HEK293T (cell line): ENCODE measurements at places on chromosomes 4 and X.

- DNase-seq = no peak
Observed at GRCh38 chr4:39682138-39682537, 15.8 kb upstream of the UBE2K start.

DNA sequence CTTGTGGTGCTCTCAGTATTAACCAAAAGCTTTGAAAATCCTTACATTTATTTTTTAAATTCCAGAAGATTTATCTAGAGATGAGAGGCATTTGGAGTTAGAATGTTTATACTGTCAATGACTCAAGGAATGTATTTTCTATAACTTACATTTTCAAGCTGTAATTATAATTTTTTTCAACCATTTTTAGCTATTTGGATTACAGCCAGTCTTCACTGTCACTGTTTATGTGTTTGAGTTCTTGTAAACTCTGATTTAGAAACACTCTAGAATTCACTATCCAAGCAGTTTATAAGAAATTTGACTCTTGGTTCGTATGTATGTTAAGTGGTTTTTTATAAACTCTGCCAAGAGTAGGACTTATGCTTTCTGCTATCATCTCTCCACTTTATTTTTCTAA, 36.7 kb upstream of the GUCY1A1 start:
- DNase-seq = no peak

DNA sequence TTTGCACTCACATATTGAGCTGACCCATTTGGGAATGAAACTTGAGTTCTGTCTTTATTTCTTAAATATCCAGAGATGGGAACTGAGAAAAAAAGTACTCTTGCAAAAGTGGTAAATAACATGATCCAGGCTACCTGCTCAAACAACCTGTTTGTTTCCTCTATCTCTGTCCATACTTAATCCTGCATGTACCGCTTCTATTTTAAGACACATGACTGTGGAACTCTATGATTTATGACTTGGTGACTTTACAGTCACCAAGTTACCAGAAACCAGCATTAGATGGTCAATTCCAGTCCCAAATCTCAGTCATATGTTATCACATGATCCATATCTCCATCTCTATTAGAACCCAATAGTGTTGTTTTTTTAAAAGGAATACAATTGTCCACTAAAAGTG, 606.7 kb downstream of the EPHA5 start:
- no peak for DNase-seq

DNA sequence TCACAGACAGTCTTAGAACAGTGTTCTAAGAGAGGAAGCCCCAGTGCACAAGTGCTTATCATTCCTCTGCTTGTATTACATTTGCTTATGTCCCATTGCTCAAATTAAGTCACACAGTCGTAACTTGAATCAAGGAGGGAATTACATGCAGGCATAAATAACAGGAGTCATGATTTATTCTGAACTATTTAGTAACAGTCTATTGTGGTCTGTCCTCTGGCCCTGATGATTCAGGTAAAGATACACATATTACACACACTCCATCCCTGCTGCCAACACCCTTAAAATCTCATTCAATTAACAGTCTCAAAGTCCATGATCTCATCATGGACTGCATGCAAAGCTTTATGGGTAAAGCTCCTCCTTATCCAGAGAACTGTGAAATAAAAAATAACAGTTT, 60.1 kb downstream of the GRIA2 start:
- no peak for DNase-seq
